ENCODE measurements at places on chromosomes 5 and 9. TPM values are rescaled to one million over a fixed set of nuclear protein-coding genes. Genes with fewer than 3 reads are reported as not detected.

The PCDHGB6 gene
- polyA plus RNA-seq, result 0.53 TPM

The IFNA21 gene
- polyA plus RNA-seq, result not detected

GRCh38 chr9:89470224-89470839 lies 27.6 kb downstream of the SEMA4D start:
- H3K36me3 ChIP-seq, result no peaks in the 10 kb centered on the region
- no peaks in the 10 kb centered on the region for H3K4me1 ChIP-seq
- H3K4me3 ChIP-seq, result no peak overlapping the region
- H3K27me3 ChIP-seq, result no peaks in the 10 kb centered on the region
- no peak for DNase-seq
- H3K27ac ChIP-seq, result no peak overlapping the region

- H3K4me3 ChIP-seq, result no peak overlapping the region
- no peaks in the 10 kb centered on the region for H3K27me3 ChIP-seq
- H3K36me3 ChIP-seq, result no peaks in the 10 kb centered on the region
- DNase-seq, result no peak
- no peaks in the 10 kb centered on the region for H3K4me1 ChIP-seq
These were observed 5.1 kb upstream of the ELAVL2 start for GRCh38 chr9:23830929-23831730.

DNA sequence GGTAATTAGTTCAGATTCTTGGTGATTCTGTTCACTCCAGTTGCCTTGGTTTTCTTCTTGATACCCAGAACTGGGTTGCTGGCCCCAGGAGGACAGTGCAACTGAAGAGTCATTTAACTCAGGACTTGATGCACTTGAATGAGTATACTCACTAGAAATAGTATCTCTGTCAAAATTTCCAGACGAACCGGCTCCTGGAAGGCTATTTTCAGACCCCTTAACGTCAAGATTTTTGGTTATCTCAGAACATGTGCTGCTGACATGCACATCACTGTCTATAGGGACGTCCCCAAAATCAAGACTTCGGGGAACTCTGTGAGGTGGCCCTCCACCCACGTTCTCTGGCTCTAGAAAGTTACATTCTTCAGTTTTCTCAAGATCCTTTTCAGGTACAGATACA lies 56.7 kb upstream of the PCA3 start:
- no peak overlapping the region for H3K4me3 ChIP-seq
- H3K4me1 ChIP-seq, result no peaks in the 10 kb centered on the region
- no peaks in the 10 kb centered on the region for H3K27me3 ChIP-seq
- DNase-seq, result no peak
- no peak overlapping the region for H3K27ac ChIP-seq

Data from liver (tissue), 10 donors.